ENCODE measurements at places on chromosomes 2 and 18.

- DNase-seq, result no peak
Observed at GRCh38 chr2:237915576-237915975, 51.2 kb upstream of the UBE2F start.

GRCh38 chr2:102509749-102510148 is 36.7 kb downstream of the SLC9A4 start:
- no peak for DNase-seq

DNA sequence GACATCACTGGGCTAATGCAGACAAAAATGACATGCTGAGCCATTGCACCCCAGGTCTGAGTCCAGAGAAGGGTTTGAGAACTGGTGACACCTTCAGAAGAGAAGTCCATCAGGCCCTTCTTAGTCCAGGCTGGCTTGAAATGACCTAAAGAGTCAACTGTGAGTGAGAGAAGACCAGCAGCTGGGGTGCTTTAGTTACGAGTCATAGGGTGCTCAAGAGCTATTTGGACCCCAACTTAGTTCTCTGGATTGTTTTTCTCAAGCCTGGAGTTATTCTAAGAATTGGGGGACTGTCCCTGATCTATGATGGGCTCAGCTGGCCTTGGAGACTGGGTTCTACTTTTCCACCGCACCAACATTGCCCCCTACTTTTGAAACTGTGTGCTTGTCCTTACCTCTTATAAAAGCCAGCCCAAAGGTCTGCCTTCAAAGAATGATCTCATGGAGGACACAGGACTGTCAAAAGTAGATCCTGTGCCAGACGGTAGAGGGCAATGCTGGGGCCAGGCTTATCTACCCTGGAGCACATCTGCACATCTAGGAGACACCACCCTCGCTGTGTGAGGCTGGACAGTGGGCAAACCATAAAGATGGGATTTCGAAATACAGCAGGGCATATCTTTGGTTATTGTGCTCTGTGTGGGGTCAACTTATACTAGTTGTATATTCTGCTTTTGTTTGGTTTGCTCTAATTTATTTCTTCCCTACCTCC is 333.0 kb upstream of the SLC14A2 start:
- DNase-seq, result no peak

GRCh38 chr2:179247318-179248023 is 17.2 kb downstream of the SESTD1 start:
- no peak for DNase-seq

GRCh38 chr2:164523009-164523408 is 98.3 kb downstream of the GRB14 start:
- no peak for DNase-seq

DNA sequence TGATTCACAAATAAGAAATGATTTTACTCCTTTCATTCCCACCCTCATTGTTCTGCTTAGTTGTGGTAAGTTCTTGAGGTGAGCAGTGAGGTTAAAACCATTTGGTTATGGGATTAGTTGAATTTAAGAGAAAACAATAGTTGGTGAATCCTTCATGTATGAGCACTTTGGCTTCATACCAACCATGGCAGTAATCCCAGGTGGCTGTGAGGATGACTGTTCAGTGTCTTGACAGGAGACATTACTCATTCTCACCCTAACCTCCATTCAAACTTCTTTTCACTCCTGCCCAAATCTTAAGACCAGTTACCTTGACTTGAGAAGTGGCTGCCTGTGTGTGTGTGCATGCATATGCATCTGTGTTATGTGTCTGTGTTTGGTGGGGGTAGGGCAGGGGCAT is 143.1 kb downstream of the SETBP1 start:
- DNase-seq, result no peak

GRCh38 chr18:41690332-41691127 is 264.5 kb upstream of the PIK3C3 start:
- no peak for DNase-seq

DNA sequence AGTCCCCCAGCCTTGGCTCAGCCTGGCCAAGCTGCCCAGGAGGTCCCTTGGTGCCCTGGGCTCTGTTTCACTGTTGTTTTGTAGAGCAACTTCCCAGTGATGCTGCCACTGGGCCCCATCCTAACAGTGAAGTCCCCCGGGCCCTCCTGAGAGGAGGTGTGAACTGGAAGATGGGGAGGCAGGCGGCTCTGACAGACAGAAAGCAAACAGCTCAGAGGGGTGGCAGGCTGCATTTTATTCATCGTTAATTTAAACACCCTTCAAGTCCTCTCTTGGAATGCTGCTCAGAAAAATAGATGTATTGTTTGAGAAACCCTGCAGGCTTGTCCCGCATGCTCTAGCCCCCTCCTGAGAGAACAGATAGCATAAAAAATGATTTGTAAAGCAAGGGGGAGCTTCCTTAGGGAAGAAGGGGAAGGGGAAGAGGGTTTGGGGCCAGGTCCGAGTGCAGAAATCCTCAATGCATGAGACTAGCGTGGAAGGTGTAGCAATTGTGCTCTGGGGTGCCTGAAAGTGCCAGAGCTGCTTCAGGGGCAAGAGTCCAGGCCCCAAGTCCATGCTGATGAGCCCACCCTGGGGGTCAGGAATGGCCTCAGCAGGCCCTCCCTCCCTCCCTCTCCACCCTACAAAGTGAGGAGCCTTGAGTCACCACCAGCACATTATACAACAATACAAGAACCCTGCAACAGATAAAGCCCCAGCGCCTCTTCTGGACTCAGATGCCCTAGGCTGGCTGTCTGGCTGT is 113.6 kb downstream of the MSH2 start:
- no peak for DNase-seq

DNA sequence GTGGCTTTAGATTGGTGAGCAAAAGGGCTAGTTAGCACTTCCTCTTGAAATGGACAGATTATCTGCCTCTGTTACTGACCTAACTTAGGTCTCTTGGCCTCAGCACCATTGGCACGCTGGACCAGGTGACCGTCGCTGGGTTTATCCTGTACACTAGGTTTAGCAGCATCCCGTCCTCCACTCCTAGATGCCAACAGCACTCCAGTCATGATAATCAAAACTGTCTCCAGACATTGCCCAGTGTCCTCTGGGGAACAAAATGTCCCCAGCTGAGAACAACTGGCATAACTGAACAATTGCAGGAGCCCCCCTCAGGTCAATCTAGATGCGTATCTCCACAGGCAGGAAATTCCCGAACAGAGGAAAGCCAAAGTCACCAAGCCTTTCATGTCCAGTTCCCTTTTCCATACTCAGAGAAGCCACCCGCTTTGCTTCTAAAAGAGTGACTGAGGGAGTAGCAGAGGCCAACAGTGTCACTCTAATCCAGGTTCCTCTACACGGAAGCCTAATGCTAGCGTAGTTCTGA is 27.3 kb downstream of the E2F6 start:
- no peak for DNase-seq

GRCh38 chr2:216236486-216236885 is 127.3 kb downstream of the XRCC5 start:
- DNase-seq, result no peak

DNA sequence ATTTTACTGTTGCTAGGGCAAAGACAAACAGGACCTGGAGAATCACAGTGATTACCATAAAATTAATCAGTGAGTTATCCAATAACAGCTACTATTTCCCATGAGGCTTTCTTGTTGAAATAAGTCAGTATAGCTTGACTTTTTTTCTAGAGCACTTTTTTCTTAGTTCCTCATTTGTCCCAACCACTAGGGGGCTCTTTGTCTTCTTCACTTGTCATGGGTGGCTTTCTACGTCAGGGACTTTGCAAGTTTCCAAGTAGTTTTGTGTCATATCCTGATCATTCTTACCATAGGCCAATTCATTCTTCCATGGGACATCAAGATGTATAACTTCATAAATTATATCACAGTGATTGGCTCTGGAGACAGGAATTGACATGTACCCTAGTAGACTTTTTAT is 1019.6 kb upstream of the PIK3C3 start:
- no peak for DNase-seq

DNA sequence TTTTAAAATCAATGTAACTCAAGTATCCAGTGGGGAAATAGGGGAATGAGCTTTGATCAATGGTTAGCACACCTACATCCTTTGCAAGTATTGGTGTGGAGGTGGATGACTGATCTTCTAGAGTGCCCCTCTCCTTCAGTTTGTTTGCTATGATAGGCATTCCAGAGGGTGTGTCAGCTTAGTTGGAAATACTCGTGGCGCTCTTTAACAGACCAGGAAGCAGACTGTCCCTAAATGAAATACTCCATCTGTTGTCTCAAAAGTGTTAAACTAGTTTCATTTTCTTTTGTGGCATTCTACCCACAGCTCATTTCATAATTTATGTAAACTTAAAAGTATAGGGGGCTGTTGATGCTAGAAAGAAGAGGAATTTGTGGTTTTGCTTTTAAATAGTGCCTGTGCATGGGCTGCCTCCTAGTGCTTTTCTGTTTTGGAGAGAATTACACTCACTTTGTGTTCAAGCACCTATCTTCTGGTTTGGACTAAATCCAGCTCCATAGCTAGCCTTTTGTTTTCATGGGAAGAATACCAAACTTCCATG is 66.2 kb downstream of the STAT1 start:
- DNase-seq, result no peak

DNA sequence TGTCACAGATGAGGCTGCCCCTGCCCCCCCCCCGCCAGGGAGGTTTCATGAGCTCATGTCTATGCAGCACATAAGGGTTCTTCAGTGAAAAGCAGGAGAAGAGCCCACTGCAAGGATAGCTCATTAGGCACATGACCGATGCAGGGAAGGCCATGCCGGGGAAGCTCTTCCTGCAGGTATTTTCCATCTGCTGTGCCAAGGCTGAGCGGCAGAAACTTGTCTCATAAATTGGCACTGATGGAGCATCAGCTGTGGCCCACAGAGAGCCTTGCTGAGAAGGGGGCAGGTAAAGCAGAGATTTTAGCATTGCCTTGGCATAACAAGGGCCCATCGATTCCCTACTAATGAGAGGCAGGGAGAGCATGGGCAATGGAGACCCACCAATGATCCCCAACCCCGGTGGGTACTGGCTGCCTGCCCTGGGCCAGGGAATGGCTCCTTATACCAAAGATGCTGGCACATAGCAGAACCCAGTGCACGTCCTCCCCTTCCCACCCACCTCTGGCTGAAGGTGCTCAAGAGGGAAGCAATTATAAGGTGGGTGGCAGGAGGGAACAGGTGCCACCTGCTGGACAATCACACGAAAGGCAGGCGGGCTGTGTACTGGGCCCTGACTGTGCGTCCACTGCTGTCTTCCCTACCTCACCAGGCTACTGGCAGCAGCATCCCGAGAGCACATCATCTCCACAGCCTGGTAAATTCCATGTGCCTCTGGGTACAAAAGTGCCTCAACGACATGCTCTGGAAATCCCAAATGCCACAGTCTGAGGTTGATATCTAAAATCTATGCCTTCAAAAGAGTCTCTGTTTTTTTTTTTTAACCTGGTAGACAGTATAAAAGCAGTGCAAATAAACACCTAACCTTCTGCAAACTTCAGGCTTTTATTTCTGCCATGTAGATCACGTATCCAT is 41.4 kb downstream of the STEAP3 start:
- peak; percentile 39 for DNase-seq

- DNase-seq, result no peak
Observed at GRCh38 chr2:160491911-160492371, 1.7 kb downstream of the RBMS1 start.

GRCh38 chr18:79626905-79627749 is 52.5 kb upstream of the CTDP1 start:
- DNase-seq, result no peak

Data from SHP77 treated with DMSO at 0.1 percent for 48 hours (cell line).